T1000 (cell line): ENCODE measurements at places on chromosomes 2 and 18.

DNA sequence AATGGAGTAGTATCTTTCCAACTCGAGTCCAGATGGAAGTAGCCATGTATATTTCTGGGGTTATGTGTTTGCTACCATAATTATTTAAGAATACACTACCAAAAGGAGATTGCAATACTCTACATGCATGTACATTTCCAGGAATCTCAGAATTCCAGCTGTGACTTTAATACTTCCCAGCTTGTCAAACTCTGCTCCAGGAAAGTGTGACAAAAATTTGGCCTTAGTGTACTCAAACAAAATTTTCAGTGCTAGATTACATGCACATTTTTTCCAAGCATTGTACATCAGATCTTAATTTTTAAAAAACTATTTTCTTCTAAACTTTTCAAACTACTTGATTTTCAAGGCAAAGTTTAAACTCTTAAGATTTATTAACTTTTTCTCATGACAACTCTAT lies 1791.6 kb downstream of the SUCLG1 start:
- no peak for DNase-seq

- DNase-seq = no peak
Measured at GRCh38 chr18:66325251-66325650, 278.6 kb downstream of the CDH19 start.

GRCh38 chr18:75081486-75081885 lies 127.5 kb downstream of the PTGR3 start:
- DNase-seq = no peak

GRCh38 chr2:230693411-230693810 lies 19.2 kb upstream of the CAB39 start:
- DNase-seq = no peak
